ENCODE measurements at places on chromosomes 6 and 20. TPM values are rescaled to one million over a fixed set of nuclear protein-coding genes. Genes with fewer than 3 reads are reported as not detected.
A peak's percentile ranks its signal among the peaks of the same experiment; 100 is the strongest.

DNA sequence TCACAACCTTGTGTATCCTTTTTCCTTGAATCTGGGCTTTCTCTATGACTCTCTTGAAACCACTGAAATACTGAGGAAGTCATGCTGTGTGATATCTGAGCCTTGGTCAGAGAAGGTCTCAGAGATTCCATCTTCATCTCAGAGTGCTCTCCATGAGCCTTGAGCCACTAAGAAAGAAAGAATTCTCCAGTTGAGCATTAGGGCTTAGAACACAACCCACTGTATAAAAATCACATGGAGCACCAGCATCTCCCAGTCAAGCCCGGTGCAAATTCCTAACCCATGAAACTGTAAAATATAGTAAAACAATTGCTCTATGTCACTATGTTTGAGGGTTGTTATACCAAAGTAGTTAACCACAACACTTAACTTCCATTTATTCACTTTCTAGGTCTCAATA, 181.4 kb downstream of the MOXD1 start:
- no peak for DNase-seq

DNA sequence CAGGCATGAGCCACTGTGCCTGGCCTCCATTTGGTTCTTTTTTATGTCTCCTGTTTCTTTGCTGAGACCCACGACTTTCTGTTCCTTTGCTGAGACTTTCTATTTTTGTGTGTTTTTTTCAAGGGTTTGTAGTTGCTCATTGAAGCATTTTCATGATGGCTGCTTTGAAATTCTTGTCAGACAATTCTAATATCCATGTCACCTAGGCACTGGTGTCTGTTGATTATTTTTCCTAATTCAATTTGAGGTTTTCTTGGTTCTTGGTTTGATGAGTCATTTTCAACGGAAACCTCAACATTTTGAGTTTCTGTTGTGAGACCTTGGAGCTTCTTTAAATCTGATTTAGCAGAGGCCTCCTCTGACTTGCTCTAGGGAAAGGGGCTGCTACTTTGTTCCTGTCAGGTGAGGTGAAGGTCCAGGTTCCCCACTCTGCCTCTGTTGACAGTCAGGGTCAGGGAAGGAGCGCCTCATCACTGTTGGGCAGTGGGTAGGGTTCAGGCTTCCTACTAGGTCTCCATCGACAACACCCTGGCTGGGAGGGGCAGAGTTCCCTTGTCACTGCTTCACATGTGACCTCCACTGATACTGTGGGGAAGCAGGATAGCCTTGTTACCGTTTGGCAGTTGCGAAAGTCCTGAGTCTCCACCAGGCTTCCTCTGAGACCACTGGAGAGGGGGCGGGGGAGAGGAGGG, 67.2 kb upstream of the RNF24 start:
- DNase-seq: peak; percentile 89

- DNase-seq: no peak
Observed at GRCh38 chr6:169896826-169897456, 145.5 kb downstream of the ERMARD start.

DNA sequence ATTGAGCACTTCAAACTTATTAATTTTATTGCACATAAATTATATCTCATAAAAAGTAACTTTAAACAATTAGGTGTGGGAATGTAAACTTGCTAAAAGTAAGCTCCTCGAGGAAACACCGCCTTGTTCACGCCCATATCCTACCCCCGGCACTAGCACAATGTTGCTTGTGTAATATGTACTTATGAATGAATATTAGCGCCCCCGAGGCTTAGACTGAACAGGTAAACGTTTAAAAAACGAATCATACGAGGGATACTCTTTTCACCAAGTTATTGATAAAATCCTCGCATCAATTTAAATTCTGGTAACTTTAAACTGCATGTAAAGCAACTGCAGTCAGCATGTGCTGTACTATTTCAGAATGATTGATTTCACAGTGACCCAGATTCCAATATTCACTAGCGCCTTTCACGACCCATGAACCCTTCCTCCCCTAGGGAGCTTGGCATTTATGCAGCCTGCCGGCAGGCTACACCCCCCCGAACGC, 637 bp downstream of the TFB1M start:
- DNase-seq: peak; percentile 65

GRCh38 chr6:28531479-28532128, 5.9 kb downstream of the GPX5 start:
- DNase-seq: peak; percentile 18

DNA sequence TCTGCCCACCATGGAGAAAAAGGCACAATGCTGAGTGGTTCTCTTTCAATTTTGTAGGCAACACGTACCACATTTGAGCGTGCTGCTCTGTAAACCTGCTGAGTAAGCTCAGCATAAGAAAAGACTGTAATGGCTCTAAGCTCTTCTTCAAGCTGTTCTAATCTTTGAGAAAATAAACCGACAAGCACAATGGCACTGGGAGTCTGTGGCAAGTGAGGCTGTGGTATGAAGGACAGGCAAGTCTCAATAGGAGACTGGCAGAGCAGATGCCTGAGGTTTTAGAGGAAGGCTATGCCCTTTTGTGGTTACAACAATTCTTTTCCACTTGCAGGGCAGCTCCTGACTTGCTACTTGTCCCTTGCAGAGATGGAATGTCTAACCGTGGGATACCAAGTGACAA, 136.7 kb upstream of the EXOC2 start:
- DNase-seq: no peak

Gene SLC22A7
- 5.3 TPM for polyA plus RNA-seq

- no peak for DNase-seq
Observed at GRCh38 chr6:157017861-157018260, 240.7 kb downstream of the ARID1B start.

Gene SERINC3
- polyA plus RNA-seq: 226 TPM

Gene EPHA7
- polyA plus RNA-seq: not detected

- DNase-seq: no peak
Observed at GRCh38 chr6:31977816-31978431, 3.9 kb upstream of the C4A start.

GRCh38 chr6:146915671-146916127, 288.5 kb upstream of the STXBP5 start:
- DNase-seq: no peak

Gene MYLK2
- 0.04 TPM for polyA plus RNA-seq

Gene FOXP4
- 12.4 TPM for polyA plus RNA-seq

- no peak for DNase-seq
Observed at GRCh38 chr6:129252377-129253071, 369.6 kb downstream of the LAMA2 start.

Gene NECAB3
- polyA plus RNA-seq: 81.8 TPM

DNA sequence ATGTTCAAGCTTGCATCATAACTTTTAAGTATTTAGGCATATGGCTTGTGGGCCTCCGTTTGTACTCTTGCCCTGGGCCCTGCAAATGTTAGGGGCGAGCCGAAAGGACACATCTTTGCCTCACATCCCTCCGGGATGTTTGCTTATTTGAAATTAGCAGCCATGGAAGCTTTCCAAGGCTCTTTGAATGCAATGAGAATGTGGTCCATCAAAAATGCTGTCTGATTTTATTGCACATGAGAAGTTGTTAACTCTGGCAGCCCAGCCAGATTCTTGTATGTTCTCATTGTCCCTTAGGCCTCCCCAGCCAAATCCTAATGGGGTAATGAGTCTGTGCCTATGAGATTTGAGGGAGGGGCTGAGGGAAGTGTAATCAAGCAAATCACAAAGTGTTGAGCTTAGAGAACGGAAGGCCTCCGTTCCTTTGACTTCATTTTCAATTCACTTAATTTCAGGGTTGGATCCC, 261.2 kb upstream of the MARCKS start:
- no peak for DNase-seq

- DNase-seq: no peak
Observed at GRCh38 chr6:169115632-169116031, 138.0 kb downstream of the THBS2 start.

Gene PTK6
- 0.08 TPM for polyA plus RNA-seq

Gene TUBB2B
- polyA plus RNA-seq: 23.6 TPM

Gene OR2J3
- polyA plus RNA-seq: 0.46 TPM

DNA sequence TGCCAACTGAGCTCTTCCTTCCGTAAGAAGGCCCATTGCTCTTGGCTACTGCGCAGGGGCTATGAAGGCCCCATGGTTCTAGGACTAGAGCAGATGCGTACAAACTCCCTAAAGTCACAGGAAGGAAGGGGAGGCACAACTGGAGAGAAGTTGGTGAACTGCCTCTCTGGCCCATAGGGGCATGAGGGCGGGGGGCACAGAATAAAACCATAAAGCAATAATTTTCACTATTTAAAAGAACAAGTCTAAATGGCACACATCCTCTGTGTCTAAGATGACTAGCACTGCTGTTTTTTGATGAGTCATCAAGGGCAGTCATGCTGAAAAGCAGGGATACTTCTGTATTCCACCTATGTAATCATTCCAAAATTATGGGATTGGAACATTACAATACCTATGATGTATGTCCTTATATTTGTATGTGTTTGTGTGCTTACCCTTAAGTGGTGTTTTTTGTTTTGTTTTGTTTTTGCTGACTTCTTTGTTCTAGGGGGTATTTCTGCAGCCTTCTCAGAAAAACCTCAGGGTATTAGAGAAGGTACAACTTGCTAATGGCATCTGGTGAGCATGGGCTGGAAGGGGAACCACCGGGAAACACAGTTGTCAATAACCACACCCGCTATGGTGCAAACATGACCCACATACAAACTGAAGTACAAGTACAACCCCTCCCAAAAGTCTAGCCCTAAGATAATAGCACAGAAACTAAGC, 36.9 kb downstream of the B4GALT5 start:
- DNase-seq: peak; percentile 50

GRCh38 chr6:30601815-30602641, 15.0 kb downstream of the PPP1R10 start:
- DNase-seq: no peak

DNA sequence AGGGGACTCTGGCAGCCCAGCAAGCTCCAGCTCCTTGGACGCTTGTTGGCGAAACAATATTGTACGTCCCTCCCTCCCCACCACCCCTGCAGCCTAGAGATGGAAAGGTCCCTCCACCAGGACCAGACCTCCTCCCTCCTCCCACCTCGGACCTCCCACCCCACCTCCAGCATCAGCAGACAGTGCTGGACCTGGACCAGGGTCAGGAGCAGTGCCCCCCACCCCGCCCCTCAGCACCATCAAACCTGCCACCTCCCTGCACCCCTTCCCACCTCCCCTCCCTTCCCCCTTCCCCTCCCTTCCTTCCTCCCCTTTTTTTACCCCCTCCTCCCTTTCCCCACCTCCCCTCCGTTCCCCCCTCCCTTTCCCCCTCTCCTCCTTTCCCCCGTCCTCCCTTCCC, 98.4 kb downstream of the TAF4 start:
- no peak for DNase-seq

DNA sequence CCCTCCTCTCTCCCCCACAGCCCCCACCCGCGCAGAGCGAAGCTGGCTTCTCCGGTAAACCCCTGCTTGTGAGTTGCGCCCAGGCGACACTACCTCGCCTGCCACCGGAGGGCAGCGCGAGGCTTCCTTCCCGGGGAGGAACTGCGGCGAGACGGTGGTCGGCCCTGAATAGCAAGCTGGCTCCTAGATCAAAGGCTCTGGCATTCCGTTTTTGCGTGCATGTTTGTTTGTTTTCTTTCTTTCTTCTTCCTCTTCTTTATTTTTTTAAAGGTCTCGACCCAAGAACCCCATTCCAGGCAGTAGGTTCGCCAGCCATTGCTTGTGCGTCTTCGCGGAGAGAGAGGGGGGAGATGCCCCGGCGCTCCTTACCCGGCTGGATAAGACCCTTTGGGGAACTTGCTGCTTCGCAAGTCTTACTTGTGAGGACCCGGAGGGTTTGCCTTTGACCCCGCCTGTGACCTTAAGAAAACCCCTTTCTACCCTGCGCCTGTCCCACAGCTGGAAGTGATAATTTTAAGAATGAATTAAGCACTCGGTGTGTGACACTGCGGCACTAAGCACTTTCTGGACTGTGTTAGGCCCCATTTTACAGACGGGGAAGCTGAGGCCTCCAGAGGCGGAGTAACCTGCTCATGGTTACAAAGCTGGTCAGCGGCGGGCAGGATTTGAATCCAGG, 92.7 kb upstream of the SIRPA start:
- peak; percentile 67 for DNase-seq

Gene RAET1L
- polyA plus RNA-seq: not detected

DNA sequence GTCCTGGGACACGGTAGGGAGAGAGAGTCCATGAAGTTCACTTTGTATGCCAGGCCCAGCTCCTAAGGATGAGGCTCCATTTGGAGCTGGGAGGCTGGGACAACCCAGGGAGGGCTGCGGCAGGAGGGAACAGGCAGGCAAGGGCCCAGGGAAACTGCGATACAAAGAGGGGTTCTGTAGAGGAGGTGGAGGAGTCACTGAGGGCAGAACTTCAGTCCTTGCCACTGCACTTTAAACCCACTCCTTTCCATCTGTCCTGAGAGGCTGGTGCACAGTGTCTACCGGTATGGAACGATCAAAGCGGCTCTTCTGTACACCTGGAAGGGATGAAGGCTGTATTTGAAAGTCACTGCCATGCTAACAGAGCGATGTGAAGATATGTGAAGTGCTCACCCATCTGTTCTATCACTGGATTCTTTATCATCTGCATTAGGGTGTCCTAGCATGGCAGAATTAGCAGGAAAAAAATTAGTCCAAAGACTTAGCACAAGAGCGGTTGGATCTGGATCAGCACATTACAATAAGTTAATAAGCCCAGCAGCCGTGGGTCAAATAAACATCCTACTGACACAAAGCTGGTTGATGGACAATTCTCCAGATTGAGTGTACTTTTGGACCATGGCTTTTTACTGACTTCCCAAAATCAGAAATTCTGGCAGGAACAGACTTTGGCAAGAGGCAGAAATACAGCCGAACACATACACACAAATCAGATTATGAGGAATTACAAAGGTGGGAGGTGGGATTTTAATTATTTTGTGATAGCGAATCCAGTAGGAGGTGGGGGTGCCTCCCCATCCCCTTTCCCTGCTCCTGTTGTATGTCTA, 20.9 kb upstream of the ZFAND3 start:
- no peak for DNase-seq

DNA sequence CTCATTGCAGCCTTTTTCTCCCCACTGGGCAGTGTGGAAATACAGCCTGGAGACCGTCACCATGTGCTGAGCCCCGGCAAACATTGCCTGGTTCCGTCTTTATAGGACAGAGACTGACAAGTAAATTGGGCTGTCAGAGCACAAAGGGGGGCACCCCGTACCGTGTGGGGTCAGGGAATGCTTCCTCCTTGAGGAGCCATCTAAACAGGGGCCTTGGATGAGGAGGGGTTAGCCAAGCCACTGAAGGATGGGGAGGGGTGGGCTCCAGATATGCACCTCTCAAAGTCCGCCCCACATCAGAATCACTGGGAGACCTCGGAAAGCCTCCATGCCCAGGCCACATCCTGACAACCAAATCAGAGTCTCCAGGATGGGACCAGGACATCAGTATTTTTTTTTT, 73.9 kb downstream of the NFATC2 start:
- no peak for DNase-seq

Gene CTAGE9
- not detected for polyA plus RNA-seq

DNA sequence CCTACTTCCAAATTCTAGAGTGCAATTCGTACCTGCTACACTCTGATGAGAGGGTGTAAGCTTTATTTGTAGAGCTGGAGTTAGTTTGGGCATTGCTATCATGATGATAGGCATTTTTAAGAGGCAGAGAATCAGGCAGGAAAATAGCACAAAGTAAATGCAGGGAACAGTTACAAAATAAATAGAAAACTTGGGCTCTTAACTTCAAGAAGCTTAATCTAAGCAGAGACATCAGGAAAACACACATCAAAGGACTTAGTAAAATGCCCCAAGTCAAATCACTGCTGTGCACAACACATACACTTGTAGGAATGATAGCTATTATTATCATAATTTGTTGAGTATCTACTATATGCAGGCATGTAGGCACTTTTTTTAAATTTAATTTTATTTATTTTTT, 381.2 kb downstream of the CD83 start:
- DNase-seq: no peak
